ENCODE measurements at places on chromosomes 6 and 20. TPM values are rescaled to one million over a fixed set of nuclear protein-coding genes. Genes with fewer than 3 reads are reported as not detected.

The BANF2 gene
- not detected for total RNA-seq

The BPIFB3 gene
- not detected for total RNA-seq

The CCM2L gene
- total RNA-seq: 8.1 TPM

The CALHM6 gene
- 3.1 TPM for total RNA-seq

The PRSS35 gene
- 0.85 TPM for total RNA-seq

The PDE10A gene
- 4.3 TPM for total RNA-seq

The ECT2L gene
- total RNA-seq: 3.5 TPM

The CTCFL gene
- not detected for total RNA-seq

The EEF1A1 gene
- total RNA-seq: 5,616 TPM

The SPATA25 gene
- 1.4 TPM for total RNA-seq

The DEFB124 gene
- not detected for total RNA-seq

The CEP85L gene
- total RNA-seq: 6.8 TPM
